ENCODE measurements at places on chromosomes 7 and 10.

DNA sequence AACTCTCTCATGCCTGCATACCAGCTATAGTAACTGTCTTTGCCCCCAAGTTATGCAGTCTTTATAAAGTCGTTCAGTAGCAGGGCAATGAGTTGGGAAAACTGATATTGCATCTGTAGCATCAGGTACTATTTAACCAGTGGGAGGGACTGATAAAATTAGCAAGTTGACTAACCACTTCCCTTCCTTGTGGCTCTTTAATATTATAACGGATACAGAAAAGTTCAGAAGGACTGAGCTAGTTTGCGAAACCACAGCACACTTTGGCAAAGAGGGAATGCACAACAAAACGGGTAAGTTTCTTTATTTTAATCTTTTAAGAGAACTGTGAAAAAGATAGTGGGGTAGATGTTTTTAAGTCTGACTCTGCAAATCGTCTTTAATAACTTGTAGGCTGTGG is 205.3 kb upstream of the HDAC9 start:
- no peak for DNase-seq

GRCh38 chr7:96910486-96910885 is 94.9 kb upstream of the DLX6 start:
- DNase-seq, result no peak

- no peak for DNase-seq
Observed at GRCh38 chr10:103202319-103202718, 9.2 kb upstream of the NT5C2 start.

DNA sequence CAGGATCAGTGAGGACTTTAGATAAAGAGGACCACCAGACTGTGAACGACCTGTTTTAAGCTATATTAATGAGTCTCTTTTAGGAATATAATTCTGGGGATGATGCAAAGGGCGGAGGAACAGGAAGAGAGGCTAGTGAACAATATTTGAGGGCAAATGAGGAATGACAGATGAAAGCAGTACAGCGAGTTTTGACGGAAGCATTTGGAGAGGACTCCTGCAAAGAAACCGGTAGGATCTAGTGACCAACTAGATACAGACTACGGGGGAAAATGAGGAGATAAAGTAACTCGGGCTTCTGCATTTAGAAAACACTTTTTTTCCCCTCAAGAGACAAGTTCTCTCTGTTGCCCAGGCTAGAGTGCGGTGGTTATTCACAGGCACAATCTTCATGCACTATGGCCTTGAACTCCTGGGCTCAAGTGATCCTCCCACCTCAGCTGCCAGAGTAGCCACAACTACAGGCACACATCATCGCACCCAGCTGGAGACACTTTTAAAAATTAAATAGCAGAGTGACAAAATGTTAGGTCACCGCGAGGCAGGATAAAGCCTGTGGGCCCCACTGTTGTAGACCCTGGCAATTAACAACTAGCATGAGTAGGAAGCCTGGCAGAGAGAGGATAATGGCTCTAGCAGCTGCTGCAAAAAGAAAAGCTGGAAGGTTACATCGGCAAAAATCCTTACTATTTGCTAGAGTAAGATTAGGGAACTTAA is 143.2 kb downstream of the SRPK2 start:
- DNase-seq, result no peak

GRCh38 chr7:120807390-120807789 is 50.6 kb downstream of the TSPAN12 start:
- no peak for DNase-seq

GRCh38 chr7:46494028-46494427 is 573.0 kb upstream of the IGFBP3 start:
- no peak for DNase-seq

GRCh38 chr7:28078036-28078901 is 102.3 kb downstream of the JAZF1 start:
- no peak for DNase-seq

- no peak for DNase-seq
Observed at GRCh38 chr7:158558816-158559215, 28.8 kb downstream of the PTPRN2 start.

- DNase-seq, result no peak
Observed at GRCh38 chr10:3427950-3428354, 255.4 kb upstream of the PITRM1 start.

DNA sequence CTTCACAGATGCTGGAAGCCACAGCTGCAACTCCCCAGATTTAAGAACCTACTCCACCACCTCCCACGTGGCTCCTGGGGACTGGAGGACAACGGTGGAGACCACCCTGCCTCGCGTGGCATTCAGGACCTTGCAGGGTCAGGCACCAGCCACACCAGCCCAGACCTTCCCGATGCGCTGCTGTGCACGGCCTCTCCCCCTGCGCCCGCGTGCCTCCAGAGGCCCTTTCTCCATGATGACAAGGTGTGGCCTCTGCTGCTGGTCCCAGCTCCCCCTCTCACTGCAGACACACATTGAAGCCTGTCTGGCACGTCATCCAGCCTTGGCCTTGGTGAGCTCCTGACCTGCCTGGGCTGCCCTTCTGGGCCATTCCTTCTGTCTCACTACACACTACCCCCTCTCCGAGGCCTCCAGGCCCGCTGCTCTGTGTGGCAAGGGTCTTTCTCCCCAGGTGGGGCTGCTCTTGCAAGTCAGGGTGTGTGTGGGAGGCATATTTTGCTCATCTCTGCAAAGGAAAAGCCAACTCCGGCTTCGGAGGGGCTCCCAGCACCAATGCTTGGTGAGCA is 254.8 kb downstream of the MAD1L1 start:
- DNase-seq, result no peak

GRCh38 chr10:4018054-4018511 is 233.1 kb upstream of the KLF6 start:
- DNase-seq, result no peak

DNA sequence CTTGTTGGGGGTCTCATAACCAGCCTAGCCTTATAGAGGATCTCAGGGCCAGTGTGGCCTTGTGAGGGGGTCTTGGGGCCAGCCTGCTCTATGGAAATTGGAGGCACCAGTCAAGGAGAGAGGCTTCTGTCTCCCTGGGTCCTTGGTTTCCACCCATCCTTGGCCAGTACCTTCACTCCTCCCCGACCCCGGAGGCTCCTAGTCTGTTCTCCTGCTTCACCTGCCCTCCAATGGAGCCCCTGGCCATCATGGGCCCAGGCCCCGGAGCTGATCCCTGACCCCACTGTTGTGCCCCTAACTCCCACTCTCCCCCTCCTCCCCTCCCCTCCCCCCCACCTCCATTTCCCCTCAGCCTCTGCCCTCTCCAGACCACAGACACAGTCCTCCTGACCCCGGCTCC is 29.7 kb downstream of the RASGEF1A start:
- no peak for DNase-seq

DNA sequence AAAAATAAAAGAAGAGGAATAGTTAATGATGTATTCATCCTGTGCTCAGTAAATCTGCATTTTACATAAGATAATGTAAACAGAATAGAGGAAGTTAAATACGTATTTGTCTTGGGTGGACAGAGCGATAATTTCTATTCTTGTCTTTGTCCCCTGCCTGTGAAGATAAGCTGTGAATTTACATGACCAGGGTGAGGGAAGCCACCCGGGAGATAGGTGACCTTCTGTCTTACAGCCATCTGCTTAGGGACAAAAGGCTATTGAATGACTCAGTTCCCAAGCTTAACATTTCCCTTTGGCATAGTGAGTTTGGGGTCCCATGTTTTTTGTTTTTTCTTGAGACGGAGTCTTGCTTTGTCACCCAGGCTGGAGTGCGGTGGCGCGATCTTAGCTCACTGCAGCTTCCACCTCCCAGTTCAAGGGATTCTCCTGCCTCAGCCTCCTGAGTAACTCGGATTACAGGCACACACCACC is 88.7 kb upstream of the KCTD7 start:
- DNase-seq, result no peak

GRCh38 chr10:62182595-62182994 is 86.0 kb downstream of the RTKN2 start:
- no peak for DNase-seq

DNA sequence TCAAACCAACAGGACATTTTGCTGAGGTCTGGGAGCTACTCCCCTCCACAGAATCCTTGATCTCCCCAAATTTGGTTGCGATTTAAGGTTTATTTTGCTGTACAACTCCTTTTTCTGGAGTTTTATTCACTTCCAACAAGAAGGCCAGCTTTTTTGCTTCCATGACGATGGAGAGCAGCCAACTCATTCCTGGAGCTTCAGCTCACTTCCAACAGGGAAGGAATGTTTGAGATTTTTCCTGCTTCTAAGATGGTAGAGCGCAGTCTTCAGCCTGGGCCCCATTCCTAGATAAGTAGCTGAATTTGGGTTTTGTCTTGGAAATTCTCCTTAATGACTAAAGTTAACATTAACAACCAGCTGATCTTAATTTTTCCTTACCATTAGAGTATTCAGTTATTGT is 30.9 kb upstream of the CREB3L2 start:
- DNase-seq, result no peak

DNA sequence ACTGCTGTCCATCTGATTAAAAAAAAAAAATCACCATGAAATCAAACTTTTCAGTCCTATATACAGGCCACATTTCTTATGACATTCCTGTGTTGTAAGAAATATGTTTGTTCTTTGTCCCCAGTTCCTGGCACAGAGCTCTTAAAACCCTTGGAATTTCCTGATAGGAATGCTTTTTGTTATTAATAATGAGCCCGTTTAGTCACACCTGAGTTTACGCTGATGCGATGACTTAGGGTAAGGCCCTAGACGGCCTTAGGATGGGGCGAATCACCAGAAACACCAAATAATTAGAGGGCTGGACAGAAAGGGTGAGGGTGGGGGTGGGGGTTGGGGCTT is 17.5 kb downstream of the TSPAN15 start:
- no peak for DNase-seq

- no peak for DNase-seq
Observed at GRCh38 chr10:87862679-87863052, 667 bp downstream of the KLLN start.

- no peak for DNase-seq
Observed at GRCh38 chr7:55075464-55076021, 56.7 kb downstream of the EGFR start.
